ENCODE measurements at places on chromosomes 5 and 9.
A peak's percentile ranks its signal among the peaks of the same experiment; 100 is the strongest.

DNA sequence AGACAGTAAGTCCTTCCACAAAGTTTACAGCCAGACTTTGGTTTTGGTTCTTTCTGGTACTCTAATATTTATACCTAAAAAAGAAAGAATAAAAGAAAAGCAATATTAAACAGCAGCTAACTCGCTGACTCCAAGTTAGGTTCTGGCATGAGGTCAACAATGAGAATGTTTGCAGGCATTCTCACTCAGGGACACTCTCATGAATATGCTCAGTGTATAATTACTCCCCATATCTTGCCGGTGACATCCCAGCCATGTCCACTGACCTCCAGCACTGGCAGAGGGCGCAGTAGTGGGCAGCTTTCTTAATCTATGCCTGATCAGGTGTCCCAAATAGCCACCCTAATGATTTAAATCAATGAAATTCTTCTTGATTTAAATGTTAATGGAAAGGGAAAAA, 151.5 kb downstream of the BNC2 start:
- DNase-seq, result no peak

DNA sequence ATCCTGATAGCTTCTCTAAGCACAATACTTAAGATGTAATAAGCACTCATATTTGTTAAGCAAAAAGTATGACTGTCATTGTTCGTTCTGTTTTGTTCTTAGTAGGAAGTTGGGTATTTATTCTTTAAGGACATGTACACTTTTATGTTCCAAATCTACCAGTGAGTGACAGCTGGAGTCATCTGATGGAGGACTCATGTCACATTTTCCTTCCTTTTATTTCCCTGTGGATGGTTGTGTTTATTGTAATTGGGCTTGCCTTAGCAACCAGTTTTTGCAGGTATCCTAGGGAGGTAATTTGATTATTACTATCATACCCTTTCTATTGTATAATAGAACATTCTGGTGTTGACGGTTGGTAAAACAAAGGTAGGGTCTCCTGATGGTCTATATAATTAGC, 145.7 kb downstream of the ZSWIM6 start:
- DNase-seq, result no peak

GRCh38 chr9:76615177-76615603, 149.0 kb upstream of the PCA3 start:
- peak; percentile 54 for DNase-seq

GRCh38 chr5:1801967-1802295, 724 bp downstream of the NDUFS6 start:
- no peak for DNase-seq

DNA sequence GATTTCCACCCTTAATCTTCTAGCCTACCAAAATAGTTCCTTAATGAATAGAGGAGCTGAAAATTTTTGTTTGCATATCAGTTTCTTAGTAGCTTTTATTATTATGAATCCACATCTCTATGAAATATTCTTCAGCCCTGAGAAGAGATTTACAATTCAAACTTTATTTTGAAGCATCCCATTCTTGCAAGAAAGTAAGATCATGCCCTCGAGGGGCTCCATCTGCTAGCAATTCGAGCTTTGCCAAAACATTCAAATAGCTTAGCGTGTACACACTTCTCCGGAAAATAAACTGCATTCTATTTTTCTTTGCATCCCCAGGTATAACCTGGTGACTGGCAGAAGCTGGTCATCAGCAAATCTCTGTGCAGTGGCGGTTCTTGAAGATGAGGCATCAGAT, 370.7 kb downstream of the MTRR start:
- DNase-seq, result no peak

DNA sequence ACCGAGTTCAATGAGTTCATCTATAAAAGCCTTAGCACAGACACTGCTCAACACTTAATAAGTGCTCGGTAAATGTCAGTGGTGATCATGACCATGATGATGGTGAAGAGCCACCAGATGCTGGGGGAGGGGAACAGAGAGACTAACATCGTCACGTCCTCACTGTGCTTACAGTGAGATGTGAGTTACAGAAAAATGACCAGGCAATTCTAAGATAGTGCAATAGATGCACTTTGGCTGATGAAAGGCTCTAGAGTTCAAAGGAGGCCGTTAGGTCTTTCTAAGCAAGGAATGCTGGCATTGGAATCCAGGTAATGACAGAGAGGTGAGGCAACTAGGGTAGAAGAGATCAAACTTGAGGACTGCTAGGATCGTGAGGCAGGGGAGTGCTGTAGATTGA, 36.7 kb downstream of the ARL15 start:
- no peak for DNase-seq

- DNase-seq, result peak; percentile 13
Measured at GRCh38 chr5:176817841-176818377, 7.5 kb downstream of the UNC5A start.

- peak; percentile 5 for DNase-seq
Measured at GRCh38 chr5:94485067-94485466, 133.3 kb downstream of the KIAA0825 start.

GRCh38 chr5:175772747-175773533, 98.4 kb upstream of the CPLX2 start:
- DNase-seq, result no peak

GRCh38 chr5:141908796-141909195, 14.9 kb upstream of the DELE1 start:
- no peak for DNase-seq

DNA sequence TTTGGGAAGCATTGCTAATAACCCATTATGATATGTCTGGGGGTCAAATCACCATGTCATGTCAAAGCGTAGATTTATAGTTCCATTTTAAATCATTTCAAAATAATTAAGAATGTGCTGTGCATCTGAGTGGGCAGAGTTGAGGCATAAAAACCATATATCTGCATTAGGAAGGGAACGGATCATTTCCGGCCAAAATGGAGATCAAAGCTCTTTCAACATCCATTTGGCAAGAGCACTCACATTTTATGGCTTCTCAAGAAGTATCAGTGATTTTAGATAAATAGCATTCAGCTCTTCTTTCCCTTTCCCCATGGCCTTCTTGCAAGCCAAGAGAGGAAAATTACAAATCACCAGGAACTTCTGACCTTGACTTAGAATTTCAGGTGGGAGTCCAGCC, 89.9 kb downstream of the HSPA4 start:
- no peak for DNase-seq

DNA sequence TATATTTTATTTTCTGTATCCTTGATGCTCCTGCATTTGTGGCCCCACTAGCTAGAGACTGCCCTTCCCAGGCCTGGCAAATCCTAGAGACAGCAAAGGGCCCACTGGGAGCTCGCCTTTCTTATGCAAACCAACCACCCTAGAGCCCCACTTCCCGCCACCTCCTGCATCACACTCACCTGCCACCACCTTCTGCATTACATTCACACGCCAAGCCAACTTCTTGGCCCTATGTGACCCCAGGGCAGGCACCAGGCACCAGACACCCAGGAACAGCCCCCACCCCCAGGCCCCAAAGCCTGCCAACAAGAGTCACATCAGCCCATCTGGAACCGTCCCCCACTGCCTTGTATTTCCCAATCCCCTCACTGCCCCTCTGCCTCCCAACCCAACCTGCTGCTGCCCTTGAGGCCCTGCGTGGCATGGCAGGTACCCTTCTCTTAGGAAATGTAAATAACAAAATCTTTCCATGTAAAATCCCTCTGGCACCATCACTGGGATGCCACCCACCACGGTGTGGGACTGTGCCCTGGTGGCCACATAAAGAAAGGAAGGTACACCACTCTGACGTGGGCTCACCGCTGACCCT, 22.0 kb downstream of the ROR2 start:
- DNase-seq, result no peak

DNA sequence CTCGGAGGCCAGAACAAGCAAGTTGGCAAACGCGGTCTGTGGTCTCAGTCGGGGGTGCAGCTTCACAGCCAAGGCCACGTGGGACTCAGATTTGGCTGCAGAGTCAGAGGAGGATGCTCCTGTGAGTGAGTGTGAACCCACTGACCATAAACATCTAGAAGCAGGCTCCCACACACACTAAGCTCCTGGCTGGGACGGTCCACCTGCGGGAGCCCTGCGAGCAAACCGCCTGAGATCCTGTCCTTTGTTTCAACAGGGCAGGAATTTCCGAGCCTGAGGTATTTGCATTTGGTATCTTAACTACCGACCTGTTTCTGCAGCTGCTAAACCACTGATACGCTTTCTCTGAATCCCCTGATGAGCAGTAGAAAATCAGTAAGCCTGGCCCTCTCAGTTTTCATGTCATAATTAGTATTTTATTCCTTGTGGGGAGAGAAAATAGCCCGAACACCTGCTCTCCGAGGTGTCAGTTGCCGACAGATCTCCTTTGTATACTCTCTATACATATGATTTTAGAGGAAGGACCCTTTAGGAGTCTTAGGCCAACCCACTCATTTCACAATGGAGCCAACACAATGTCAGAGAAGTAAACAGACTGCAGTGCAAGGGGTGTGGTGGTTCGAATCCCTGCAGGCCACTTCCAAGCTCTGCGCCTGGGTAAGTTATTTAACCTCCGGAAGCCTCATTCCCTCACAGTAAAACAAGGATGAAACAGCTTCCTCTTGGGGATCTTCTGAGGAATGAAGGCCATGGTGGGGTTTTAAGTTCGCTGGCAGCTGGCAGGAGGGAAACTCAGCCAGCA, 40.9 kb upstream of the PWWP2A start:
- no peak for DNase-seq

- no peak for DNase-seq
Measured at GRCh38 chr5:110916381-110917049, 155.0 kb upstream of the TSLP start.

GRCh38 chr5:140806834-140807775, at the start of gene PCDHA4:
TSS of gene PCDHA4 (plus strand) at chr5:140807068.
- DNase-seq, result no peak

GRCh38 chr5:136193322-136193935, 467 bp upstream of the SMIM32 start:
- no peak for DNase-seq

DNA sequence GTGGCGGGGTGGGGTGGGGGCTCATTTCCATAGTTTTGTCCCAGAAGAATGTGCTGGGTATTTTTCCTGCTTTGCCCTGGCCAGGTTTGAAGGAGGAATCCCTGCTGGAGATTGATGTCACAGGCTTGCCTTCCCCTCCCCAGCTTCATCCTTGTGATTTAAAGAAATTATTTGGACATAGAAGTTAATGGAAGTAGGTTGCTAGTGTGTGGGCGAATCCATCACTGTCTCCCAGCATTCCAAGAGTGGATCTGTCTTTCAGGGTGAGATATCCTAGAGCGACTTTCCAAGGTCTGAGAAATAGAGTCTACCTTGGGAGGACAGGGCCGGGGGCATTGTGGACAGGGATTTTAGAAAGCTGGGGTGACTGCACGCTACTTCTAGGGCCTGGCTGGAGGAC, 64.9 kb upstream of the HSPA9 start:
- no peak for DNase-seq

DNA sequence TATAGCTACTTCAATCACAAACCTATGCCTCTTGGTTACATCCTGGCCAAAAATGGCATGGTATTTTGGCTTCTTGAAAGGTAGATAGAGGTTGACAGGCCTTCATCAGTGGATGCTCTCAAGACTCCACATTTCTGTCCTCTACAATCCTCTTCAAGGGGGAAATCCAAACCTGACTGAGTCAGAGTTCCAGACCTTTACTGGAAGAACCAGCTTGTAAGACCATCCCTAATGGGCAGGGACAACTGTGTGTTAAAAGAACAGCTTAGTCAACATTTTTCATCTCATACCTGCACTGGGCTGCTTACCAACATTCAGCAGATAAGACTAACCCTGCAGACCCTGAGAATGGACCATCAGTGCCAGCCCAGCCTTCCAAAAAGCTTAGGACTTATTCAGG, 155.7 kb downstream of the CDK5RAP2 start:
- no peak for DNase-seq

- no peak for DNase-seq
Measured at GRCh38 chr5:37375091-37375490, 4.0 kb upstream of the WDR70 start.

DNA sequence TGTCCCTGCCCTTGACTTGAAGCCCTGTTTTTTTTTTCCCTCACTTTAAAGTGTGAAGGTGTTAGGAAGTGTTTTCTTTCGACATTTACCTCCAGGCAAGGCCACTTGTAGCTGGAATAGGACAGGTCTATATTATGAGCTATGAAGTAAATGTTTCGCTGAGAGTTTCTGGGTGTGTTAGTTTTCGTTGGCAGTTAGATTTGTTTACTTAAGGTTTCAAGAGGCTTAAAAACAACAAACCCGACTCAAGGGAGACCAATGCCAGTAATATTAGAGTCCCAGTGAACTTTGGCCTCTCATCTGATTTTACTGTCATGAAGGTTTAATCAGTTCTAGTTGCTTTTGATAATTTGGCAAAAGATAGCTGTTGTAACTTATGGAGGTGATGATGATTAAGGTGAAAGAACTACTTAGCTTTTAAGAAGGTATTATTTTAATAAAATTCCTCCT, 25.2 kb downstream of the OCLN start:
- DNase-seq, result no peak

DNA sequence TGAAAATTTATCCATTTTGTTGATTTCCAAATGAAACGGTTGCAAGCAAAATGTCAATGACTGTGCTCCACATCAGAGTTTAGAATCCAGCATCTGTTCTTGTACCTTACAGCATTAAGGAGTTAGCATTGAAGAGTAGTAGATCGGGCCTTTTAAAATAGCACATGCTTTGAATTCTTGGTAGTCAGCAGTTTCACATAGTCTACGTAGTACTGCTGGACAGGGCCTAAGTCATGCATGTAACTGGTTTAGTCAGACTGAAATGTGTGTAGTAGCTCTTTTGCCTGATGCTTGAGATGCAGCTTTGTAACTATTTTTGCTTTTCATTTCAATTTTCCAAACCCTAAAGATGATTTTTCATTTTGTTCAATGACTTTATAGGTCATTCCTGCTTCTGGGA, 19.8 kb downstream of the LECT2 start:
- no peak for DNase-seq

DNA sequence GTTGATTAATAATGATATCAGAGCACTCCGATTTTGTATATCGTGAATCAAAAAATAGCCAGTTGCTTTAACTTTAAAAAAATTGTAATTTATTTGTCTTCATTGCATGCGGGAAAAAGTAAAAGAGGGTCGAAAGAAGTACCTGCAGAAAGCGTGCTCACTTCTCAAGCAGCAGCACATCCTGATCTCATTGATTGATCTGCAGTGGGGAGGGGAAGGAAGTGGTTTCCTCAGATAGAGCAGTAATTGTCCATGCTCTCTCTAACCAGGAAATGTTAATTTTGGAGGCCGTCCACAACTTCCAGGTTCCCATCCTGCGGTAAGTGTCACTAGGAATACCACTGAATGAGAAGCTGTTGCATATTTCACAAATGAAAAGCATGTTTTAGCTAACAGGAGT, 63.2 kb downstream of the SYK start:
- DNase-seq, result no peak

DNA sequence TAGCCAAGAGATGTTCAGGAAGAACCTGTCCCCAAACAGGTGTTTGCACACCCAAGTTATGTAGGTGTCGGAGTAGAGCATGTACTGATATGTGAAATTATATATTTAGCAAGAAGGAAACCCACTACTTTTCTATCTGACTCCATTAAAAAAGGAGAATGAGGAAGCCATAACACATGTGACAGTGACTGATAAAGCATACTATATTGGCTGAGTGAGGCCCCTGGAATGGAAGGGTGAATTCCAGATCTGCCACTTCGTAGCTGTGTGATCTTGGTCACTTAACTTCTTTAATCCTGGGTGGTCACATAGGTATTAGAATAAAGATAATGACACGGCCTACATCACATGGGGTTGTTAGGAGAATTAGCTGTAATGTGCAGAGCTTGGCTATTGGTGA, 116.0 kb upstream of the MAN2A1 start:
- DNase-seq, result no peak

- DNase-seq, result no peak
Measured at GRCh38 chr5:119328753-119329602, 26.8 kb upstream of the TNFAIP8 start.

GRCh38 chr9:136567651-136568287, 21.9 kb upstream of the NOTCH1 start:
- no peak for DNase-seq

Measured in inflammatory macrophage (primary cell).